ENCODE measurements at places on chromosomes 4 and X.

- DNase-seq: no peak
These were observed 40.3 kb downstream of the OSTC start for GRCh38 chr4:108690738-108691137.

- DNase-seq: no peak
These were observed 6.3 kb downstream of the DACH2 start for GRCh38 chrX:86154553-86154952.

- no peak for DNase-seq
These were observed 224.2 kb upstream of the EMCN start for GRCh38 chr4:100742045-100742444.

- DNase-seq: no peak
These were observed 7.9 kb downstream of the TRPC3 start for GRCh38 chr4:121943941-121944340.

- DNase-seq: no peak
These were observed 21.7 kb downstream of the LETM1 start for GRCh38 chr4:1834047-1834775.

DNA sequence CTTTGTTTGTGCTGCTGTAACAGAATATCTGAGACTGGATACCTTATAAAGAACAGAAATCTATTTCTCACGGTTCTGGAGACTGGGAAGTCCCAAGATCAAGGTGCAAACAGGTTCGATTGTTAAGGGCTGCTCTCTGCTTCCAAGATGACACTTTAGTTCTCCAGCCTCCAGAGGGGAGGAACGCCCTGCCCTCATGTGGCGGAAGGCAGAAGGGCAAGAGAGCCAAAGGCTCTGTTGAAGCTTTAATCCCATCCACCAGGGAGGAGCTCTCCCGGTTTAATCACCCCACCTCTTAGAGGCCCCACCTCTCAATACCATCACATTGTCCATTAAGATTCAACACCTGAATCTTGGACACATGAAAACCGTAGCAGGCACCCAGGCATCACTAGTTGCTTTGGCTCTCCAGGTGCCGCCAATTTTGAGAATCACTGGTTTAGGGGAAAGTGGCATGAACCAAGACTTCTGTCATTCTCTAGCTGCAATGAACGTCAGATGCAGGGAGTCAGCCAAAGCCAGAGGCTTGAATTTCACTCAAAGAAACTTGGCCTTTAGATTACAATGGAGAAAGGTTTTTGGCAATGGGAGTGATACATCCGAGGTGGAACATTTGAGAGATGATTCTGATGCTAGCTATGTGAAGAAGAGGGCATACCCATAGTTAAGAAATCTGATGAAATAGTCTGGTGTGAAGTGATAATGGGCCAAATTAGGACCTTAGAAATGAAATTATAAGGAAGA is 15.7 kb downstream of the FHL1 start:
- no peak for DNase-seq

- DNase-seq: no peak
These were observed 520.7 kb upstream of the AADAT start for GRCh38 chr4:170610434-170610833.
